KBM-7 (cell line): ENCODE measurements at places on chromosomes 5 and 9.

GRCh38 chr9:123823194-123823947, 106.6 kb downstream of the DENND1A start:
- DNase-seq = peak; percentile 29

DNA sequence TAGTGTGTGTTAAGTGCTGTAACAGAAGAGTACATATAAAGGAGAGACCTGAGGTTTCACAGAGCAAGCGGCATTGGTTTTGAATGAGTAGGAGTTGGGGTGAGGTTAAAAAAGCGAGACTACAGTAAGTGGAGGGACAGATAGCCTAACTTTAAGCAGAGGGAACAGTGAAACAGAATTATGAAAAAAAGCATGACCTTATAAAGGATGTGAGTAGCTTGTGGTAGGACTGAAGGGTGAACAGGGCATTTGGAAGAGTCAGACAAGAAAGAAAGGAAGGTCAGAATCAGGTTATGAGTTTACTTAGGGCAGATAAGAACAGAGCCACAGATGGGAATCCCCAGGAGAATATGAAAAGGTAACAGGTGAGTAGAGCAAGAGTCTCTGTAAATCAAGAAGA, 22.5 kb downstream of the MSANTD3 start:
- DNase-seq = no peak

GRCh38 chr5:31962871-31963307, 211.2 kb downstream of the GOLPH3 start:
- DNase-seq = no peak

DNA sequence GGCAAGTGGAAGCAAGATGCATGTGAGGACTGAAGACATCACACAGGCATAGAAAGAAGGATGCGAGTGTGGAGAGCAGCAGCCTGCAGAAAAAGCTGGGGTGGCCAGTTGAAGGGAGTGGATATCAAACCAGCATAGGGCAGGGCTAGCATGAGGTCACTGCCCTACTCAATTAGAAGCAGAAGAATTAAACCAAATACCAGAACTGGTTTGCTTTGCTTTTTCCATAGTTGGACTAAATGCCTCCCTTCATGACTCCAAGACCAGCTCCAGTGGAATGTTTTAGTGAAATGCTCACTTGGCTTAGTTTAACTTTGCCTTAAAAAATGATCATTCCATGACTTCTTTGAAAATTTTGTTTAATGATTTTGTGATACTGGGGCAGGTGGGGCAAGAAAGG, 45.8 kb downstream of the TMEM167A start:
- no peak for DNase-seq

DNA sequence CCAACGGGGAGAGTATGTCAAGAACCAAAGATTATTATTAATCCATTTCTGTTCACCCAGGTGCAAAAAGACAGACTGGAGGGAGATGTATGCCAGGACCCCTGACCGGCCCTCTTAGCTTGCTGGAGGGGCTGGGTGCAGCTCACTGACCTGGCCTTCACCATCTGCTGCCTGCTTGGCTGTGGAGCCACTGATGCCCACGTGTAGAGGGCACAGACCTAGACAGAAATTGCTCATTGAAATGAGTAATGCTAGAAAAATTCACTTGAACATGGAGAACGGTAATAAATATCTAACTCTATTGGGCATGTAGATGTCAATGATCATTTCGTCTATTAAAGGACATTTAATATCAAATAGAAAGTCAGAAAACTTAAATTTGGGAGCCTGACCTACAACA, 58.8 kb upstream of the ERCC6L2 start:
- no peak for DNase-seq

DNA sequence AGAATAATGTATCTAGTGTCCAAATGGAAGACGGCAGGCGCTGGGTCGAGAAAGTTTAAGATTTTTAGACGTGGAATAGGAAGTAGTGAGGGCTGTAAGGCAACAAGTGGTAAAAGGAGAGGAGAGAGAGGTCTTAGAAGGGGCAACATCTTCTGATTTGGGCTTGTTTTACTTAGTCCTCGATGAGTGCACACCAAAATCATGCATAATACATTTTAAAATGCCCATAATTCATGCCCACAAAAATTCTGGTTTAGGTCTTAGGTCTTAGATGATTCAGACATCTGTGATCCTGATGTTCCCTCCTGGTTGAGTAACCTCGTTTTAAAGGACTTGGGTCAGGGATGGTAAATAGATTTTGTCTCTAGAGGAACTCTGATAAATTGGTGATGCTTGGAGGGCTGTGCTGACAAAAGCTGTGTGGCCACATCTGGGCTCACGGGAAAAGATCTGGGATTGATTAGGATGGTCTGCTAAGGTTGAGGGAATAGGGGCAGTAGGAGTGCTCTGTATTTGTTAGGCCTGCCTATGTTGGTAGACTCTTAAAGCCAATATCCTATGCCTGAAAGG, 476.3 kb downstream of the CCDC171 start:
- DNase-seq = no peak

DNA sequence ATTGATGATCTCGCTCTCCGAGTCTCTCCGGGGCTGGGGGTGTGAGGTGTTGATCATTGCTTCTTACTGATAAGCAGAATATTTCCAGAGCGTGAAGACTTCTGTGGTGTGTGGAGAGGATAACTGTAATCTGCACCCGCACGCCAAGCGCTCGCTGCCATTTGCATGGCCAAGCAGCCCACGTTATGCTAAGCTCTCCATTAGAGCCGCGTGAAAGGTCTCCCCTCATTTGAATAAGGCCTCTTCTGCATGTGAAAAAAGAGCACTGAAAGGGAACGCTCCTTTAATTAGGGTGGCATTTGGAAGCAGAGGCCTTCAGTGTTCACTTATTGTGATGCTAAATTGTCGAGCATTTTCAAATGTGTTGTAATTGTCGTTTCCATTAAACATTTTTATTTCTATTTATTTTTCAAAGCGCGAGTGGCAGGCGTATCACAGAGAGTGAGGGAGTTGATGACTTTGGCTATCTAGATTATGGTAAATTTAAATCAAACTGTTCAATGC, 163.6 kb upstream of the IRX2 start:
- no peak for DNase-seq

GRCh38 chr9:134306636-134307600, 19.3 kb upstream of the RXRA start:
- no peak for DNase-seq

DNA sequence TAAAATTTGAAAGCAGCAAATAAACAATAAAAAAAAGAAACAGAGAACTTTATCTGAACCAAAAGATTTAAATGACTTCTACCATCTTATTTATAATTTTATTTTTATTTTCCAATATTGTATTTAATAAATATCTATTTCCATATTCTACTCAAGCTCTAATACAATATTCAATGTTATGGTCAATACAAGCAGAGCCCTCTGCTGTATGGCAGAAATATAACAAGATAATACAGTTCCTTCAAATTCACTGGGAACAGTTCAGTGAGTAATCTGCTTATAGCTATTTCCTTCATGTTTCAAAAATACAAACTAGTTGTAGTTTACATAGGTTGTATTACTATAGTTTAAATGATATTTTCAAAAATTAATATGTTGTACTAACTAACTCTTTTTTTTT, 332.7 kb downstream of the PRDM9 start:
- DNase-seq = no peak

GRCh38 chr9:124290743-124291554, 33.2 kb downstream of the NEK6 start:
- peak; percentile 48 for DNase-seq

DNA sequence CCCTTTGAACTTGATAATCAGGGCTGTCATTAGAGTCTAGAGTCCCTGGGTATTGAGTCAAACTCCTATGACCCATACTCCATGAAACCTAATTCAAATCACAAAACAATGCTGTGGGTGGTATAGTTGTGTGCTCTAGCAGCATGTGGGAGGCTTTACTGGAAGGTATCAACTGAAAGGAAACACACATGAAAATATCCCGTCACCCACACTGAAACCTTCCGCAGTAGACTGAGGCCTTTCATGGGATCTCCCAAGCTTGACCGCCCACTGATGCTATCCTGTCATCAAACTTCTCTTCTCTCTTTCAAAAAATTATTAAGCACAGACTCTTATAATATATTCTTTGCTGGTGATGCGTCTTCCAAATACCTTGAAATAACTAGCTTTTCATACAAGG, 569.1 kb upstream of the MEF2C start:
- no peak for DNase-seq

- no peak for DNase-seq
Observed at GRCh38 chr5:68332080-68332451, 116.5 kb downstream of the PIK3R1 start.

DNA sequence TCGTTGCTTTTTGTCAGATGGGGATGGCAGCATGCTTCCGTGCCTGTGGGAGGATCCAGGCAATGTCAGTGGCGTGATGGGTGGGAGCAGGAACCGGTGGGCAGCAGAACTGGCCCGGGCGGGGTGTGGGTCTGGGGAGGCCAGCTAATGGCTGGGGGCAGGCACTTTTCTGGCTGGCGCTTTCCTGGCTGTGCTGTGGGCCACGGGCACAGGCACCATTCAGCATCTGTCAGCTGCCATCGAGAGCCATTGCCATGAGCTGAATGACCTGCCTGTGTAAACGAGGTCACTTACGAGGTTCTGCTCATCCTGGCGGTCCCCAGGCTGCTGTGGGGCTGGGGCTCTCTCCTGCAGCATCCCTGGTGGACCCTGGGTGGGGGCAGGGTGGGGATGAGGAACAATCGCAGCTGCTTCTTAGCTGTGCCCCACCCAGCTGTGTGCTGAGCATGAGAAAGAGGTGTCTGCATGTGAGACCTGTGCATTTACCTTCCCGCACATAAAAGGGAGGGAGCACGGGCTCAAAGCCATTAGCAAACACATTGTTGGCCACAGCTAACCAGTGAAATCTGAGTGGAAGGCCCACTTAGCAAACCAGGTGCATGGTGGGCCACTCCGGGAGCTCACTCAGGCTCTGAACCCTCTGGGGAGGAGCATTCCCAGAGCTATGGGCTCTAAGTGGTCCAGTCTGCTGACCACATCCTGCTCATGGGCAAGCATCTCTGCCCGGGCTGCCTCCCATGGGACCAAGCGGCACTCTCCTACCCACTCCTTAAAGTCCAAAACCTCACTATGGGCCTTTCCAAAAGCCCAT, 41.3 kb upstream of the OLFM1 start:
- no peak for DNase-seq

DNA sequence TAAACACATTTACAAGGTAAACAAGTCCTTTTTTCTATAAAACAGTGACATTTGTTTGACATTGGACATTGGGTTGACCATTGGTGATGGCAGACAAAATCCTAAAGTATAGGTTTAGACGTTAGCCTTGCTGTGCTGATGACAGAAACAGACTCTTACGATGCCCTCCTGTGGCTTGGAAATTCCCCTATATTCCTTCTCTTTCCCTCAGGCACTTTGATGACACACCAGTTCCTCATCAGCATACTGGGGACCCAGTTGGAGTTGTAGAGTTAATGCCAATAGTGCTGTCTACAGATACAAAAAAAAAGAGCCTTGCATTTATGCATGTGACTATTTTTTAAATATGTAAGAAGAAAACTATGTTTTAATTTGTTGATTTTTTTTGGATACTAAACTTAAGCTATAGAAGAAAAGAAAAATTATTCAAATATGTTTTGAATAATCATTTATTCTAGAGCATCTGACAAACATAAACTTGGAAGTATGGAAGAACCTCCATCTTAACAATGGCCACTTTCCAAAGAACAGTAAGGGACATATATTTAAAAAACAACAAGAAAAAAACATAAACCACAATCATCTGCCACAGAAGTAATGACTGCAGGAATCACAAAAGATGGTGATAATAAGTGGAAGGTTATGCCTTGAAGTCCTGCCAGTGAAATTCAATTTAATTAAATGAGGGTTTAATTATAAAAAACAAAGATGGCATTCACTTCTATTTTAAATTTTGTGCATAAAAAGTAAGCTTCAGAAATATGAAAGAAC, 75.6 kb upstream of the SNCAIP start:
- no peak for DNase-seq

GRCh38 chr5:58965677-58966414, 383.0 kb downstream of the RAB3C start:
- no peak for DNase-seq

DNA sequence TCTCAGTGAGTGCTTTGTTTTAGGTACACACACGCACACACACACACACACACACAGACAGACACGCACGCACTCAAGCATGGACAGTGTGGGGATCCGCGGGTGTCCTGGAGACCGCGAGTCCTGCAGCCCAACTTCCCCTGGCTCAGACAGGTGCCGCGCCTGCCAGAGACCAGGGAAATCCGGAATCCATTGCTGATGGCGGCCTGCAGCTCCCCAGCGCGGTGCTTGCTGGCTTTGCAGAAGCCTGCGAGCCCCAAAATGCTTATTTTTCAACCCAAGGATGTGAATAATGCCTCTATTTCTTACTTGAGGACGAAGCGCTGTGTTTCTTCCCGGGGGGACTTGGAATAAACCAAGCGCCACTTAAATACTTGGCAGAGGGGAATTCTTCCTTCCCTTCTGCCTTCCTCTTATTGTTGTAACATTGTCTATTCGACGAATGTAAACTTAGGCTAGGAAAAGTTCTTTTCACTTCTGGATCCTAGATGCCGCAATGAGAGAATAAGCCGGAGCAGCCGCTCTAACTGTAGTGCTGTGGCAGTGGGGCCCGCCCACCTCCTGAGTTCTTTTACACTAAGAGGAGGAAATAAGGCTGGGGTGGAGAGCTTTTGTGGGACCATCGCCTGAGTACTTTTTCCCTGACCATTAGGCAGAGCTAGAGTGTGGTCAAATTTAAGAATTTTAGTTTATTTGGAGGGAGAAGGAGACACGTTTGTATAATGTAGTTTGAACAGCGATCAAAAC, 802 bp downstream of the ITGA2 start:
- DNase-seq = peak; percentile 65

- DNase-seq = no peak
Observed at GRCh38 chr5:107853031-107853430, 182.3 kb upstream of the EFNA5 start.

DNA sequence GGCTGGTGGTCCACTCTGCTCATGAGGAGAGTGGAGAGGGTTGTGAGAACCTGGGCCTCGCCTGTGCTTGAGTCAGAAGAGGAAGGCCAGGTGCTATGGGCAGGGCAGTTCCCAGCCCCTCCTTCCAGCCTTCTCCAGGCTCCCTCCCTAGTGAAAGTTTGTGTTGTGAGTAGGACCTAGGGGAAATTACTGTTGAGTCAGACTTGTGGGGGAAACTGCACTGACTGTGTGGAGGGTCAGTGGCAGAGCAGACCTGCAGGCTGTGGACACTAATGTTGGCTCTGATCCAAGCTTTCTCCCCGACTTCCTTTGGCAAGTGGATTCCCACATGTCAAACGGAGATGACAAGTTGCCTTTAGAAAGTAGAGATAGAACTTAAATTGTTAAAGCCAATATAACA, 102.6 kb downstream of the ARHGAP26 start:
- DNase-seq = no peak

GRCh38 chr5:56476487-56476856, 243.3 kb upstream of the ANKRD55 start:
- no peak for DNase-seq

DNA sequence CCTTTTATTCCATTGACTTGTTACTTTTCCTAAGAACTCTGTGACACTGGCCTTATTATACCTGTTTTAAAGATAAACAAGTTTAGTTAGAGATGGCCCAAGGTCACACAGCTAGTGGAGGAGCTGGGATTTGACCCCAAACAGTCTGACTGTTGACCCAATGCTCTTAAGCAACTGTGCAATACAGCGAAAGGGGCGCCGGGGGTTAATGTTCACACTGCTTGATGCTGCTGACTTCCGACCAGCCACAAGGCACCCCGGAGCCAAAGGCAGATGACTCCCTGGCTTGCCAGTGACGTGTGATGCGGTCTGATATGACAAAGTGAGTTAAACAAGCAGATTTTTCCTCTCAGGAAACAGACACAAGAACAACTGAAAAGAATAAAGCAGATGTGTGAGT, 23.9 kb downstream of the PIK3R1 start:
- peak; percentile 89 for DNase-seq
